Substantia nigra (tissue), 51 donors: ENCODE measurements at places on chromosomes 11 and 22.

GRCh38 chr11:117992136-117992535 is 5.9 kb downstream of the IL10RA start:
- DNase-seq = no peak

DNA sequence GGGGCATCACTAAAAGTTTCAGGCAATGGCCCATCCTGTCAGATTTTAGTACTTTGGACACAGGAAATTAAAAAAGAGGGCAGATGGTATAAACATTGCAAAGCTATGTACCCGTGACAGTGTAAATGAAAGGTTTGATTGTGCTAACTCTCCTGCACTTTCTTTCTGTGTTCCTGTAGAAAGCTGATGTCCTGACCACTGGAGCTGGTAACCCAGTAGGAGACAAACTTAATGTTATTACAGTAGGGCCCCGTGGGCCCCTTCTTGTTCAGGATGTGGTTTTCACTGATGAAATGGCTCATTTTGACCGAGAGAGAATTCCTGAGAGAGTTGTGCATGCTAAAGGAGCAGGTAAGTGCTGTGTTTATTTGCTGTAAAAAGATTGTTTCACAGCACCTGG is 10.3 kb downstream of the CAT start:
- no peak for DNase-seq

GRCh38 chr11:76803811-76804600 is 20.9 kb downstream of the TSKU start:
- no peak for DNase-seq

DNA sequence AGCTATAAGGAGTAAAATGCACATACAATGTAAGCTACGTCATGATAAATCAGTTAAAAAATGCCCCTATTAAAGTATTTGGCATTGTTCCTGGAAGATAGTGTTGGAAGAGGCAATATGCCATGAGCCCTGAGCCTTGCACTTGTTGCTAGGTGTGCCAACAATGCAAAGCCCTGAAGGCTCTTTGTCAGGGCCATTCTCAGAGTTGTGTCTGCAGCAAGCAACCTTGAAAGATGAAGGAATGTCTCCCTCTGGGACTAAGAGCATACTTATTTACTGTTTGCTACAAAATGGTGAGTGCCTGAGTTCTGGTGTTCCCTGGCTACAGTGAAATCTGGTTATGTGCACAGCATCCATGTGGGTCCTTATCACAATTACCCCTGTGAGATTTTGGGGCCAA is 322.3 kb upstream of the FAT3 start:
- DNase-seq = no peak

DNA sequence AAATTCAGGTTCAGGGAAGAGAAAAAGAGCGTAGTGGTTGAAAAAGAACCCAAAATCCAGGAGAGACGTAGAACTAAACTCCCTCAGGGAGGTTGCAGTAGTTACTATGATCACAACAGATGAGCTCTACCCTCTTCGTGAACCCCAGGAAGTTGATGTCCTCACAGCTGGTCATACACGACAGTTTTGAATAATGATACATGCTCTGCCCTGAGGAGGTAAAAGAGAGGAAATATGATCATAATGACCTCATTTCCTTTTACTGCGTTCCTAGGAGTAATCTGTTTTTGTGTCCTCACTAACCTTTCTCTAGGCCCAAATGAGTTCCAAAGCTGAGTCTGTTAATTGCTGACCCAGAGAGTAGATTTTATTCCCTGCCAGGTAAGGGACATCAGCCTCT is 1.3 kb downstream of the PATE2 start:
- DNase-seq = no peak

GRCh38 chr11:12587333-12587991 is 86.8 kb upstream of the TEAD1 start:
- DNase-seq = no peak

DNA sequence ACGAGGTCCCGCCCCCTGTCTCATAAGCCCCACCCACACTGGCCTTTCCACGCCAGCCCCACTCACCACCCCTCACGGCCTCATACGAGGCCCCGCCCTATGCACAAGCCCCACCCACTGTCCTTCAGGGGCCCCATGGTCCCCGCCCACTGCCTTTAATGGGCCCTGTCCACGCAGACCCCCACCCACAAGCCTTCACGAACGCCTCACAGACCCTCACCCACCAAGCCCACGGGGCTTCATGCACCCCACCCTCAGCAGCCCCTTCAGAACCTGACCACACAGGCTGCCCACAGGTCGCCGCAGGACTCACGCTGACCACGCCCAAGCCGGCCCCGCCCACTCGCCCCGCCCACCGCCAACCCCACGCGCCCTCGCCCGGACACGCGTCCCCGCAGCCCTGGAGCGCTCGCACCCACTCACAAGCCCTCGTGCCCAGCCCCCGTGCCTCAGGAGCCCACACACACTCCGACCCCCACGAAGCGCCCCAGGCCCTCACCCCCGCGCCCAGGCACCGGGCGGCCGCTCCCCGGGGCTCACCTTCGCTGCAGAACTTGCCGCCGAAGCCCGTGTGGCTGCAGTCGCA is 10.5 kb downstream of the NRXN2 start:
- DNase-seq = no peak
